Upper lobe of left lung (tissue), 6 donors: ENCODE measurements at places on chromosomes 3 and 15.

- DNase-seq = no peak
Measured at GRCh38 chr3:177905173-177906125, 630.8 kb upstream of the KCNMB2 start.

DNA sequence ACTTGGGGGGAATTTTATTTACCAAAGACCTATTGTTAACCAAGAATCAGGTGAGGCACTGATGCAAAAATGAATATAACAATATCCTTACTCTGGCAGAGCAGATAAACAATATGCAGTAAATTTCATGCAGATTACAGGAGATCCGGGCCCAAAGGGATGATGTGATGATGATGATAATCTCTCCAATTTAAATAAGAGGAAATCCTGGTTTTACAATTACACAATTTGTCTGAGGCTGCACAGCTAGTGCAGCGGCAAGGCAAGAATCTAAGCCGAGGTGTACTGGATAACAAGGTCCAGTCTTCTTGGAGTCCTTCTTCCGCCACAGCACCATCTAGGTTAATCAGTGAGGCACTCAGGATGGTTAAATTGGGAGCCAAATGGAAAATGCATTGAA is 2.4 kb upstream of the MESD start:
- DNase-seq = no peak

- no peak for DNase-seq
Measured at GRCh38 chr15:24761704-24762302, 86.2 kb downstream of the NPAP1 start.

DNA sequence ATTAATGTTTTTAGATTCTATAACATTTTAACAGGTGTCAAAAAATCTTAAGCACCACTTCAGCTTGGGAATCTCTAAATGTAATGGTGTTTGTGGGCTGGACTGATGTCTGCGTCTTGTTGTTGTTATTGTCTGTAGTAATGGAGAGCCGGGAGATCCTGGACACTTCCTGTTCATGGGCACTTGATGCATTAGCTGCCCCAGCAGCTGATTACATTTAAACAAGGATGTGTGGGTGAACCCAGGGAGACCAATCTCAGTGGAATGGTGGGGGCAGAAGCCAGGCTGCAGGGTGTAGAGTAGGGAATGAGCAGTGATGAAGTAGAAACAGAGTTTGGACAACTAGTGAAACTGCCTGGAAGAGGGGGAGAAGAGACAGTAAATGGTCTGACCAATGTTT is 7.8 kb downstream of the CCR5AS start:
- no peak for DNase-seq

- DNase-seq = peak; percentile 89
Measured at GRCh38 chr3:53493963-53494791, at the start of gene CACNA1D. Gene CACNA1D, plus strand, starts transcription at chr3:53494611. Its CDS starts 556 bp downstream, at chr3:53495167.

DNA sequence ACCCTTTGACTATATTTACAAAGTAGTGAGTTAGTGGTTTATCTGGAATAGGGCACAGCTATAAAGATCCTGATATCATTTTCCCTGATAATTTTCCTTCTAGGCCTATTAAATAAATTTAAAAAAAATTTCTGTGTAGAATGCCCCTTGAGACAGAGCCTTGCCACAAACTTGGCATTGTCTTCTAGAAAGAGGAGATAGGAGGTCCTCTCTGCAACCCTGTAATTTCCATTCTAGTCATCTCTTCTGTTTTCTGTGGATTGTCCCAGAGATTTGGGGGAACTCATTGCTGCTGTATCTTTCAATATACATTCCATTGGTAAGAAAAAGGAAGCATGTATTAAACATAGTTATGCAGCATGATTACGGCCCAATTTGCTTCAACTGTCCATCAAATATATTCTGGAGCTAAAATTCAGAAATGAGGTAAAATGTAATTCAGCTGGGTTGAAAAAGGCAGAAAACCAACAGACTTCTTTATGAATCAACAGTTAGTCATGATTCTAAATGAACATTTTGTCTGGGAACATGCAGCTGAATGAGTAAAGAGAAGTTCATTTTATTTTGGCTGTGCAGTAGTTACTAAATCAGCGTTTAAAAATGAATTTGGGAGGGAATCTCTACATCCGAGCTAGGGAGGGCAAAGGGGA is 401.1 kb downstream of the NAALADL2 start:
- no peak for DNase-seq

- DNase-seq = no peak
Measured at GRCh38 chr3:4198491-4198890, 104.7 kb upstream of the SETMAR start.

DNA sequence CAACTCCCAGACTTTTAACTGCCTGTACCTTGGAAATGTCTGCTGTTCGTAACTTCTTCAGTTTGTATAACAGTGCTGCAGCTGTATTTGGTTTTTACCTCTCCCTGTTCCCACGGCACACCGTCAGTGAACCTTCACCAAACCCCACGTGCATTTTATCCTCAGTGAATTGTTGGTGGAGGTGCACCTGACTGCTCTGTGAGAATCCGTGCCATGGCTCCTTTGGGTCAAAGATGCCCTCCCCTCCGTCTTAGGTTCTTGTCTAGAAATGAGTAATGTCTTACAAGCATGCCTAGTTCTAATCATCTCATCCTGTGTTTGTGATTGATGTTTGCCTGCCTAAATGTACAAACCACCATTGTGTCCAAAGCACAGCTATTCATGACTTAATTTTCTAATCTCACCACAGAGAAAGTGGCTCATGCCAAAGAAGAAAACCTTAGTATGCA is 28.2 kb downstream of the TPM1 start:
- no peak for DNase-seq

GRCh38 chr3:14889205-14889604 is 58.2 kb upstream of the NR2C2 start:
- DNase-seq = no peak

DNA sequence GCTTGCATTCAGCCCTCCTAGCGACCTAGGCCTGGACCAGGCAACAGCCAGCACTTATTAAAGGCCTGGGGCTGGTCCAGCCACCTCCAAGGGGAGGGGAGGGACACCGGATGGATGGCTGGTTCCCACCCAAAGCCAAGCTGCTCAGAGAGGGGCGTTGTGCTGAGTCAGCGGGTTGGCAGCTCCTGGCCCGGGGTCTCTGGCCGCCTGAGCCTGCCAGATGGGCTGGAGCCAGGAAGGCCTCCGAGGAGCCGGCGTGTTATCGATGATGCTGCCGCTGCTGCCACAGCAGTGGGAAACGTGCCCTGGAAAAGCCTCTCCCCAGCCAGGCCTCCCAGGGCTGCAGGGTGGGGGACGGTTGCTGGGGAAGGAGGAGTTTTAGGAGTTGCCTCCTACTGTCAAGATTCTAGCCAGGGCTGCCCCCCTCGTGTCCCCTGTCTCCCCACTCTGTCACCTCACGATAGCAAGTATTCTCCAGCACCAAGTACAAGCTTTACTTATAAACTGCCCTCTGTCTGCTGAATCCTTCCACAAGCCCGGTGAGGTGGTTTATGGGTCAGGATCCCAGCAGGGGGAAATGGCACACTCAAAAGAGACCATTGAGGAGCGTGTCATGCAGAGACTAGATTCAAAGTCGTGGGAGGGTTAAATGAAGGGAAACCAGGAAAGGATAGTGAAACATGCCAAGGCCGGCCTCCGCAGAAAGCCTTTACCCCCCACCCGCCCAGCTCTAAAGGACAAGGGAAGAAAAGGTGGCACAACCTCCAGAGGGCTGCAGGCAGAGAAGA is 43.2 kb upstream of the TSEN2 start:
- DNase-seq = no peak

DNA sequence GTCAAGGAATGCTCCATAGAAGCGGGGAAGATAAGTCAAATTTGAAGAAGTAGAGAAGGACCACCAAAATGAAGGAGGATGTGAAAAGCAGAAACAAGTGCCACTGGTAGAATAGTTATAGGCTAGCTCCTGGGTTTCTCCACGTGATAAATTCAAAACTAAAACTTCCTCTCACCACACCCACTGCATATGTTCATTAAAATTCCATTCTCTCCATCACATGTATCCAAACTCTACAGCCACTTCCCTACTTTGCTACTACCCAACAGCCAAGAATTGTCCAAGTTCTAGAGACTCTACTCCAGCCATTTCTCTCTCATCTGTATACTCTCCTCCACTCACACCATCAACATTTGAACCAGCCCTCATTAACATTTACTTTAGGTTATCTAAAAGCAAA is 60.5 kb downstream of the COL8A1 start:
- no peak for DNase-seq

- no peak for DNase-seq
Measured at GRCh38 chr15:95822961-95823360, 507.5 kb upstream of the NR2F2 start.

DNA sequence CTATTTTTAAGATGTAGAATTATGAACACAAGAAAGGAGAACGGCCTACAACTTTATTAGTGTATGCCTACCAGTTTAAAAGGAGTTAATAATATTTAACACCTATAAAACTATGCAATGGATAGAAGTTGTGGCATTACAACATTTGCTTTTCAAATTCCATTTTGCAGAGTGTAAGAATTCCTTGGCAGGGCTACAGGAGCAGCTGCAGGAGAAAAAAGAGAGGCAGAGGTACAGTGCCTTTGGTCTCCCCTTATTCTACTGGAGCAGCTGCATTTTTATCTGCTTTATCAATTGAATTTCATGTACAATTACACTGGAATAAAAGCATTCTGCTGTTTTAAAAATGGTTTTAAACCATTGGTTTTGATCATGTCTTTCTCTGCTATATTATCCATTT is 145.7 kb upstream of the KCNH8 start:
- no peak for DNase-seq

GRCh38 chr3:189721873-189722665 is 90.9 kb downstream of the TP63 start:
- DNase-seq = no peak

- DNase-seq = no peak
Measured at GRCh38 chr3:193865339-193865738, 270.6 kb upstream of the HES1 start.

DNA sequence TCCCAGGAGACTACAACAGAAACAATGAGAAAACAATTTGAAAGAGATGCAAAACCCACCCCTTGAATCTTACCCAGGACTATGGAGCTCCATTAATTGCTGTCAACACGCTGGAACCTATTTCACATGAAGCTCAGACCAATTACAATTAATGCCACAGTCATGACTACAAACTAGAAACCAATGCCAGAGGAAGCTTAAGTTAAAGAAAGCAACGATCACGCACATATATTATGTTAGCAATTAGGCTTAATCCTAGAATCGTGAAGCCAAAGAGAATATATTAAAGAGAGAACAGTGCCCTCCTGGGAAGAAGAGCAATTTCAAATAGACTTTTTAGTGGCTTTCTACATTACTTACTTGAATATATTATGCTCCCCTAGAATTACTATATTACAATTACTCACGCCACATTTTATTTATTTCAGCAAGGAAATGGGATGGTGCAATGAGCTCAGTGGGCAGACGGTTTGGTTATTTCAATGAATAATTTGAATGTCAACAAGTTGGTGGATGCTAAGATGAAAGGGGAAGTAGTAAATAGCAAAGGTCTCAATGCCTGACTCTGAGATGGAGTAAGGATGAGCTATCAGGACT is 125.5 kb downstream of the GREM1 start:
- no peak for DNase-seq

GRCh38 chr3:73781541-73781940 is 156.8 kb upstream of the PDZRN3 start:
- no peak for DNase-seq

DNA sequence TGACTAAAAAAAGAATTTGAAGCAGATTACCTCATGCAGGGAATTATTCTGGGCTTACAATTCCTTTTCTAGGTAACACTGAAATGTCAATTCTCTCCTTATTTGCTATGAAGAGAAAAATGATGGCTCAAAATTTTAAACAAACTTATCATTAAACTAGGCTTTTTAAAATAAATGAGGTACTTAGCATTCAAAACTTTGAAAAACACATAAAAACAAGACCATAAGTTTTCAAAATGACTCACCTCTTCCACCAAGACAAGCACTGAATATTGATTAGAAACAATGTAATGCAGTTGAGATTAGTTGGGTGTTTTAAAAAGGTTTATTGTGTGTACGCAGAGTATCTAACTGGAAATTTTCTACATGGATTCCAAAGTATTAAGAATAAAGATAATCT is 154.6 kb downstream of the ADAM10 start:
- DNase-seq = no peak

DNA sequence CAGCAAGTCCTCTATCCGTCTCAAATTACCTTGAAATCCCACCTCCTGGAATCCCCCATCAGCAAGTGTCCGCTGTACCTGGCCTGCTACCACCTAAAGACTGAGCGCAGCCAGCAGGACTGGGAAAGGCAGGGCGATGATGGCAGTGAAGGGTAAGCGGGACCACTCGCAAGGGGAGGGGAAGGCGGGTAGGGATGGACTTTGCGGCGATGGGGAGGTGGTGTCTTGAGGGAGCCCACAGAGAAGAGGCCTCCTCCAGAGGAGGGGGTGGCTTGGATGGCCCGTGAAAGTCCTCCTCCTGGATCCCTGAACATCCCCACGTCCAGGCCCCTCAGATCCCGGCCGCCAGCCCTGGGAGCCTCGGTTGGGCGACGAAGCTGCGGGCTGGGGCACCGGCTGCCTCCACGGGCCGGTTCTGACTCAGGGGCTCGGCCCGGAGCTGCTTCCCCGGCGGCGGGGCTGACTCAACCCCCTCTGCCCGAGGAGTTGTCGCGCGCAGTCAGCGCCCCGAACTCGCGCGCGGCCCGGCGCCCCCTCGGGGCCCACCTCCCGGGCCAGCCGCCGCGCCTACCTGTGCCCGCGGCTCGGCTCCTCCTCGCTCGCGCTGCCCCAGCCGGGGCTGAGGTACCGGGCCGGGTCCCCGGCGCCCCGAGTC is 512 bp downstream of the LARP6 start:
- DNase-seq = no peak

- no peak for DNase-seq
Measured at GRCh38 chr15:92619145-92620101, 36.2 kb downstream of the FAM174B start.

DNA sequence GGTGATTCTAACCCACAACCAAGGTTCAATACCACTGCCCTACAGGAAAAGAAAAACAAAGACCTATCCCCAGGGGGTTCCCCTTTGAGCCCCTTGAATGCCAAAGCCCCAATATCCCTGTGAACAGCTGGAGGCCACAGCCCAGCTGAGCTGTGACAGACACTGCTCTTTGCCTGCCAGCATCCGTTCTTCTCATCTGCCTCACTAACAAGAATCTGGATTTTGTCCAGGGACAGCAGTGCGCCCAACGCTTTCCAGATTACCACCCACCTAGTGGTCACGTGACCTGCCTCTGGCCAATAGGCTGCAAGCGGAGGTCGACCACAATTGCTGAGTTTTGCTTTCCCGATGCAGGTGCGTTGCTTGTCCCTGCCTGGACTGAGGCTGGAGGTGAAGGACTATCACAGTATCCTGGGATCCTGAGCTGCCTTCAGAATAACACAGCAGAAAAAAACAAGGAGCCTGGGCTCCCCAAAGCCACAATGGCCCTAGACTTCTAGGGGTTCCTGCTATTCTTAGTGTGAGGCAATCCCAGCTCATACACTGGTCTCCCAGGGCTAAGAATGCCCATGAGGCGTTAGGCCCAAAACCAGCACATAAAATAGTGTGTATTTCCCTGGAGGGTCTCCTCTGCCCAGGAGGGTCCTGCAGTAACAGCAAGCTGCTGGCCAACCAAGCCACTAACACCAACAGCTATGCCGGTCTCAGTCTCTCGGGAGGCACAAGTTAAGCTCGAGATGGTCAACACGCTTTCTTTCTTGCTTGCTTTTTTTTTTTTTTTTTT is 13.8 kb downstream of the BDH1 start:
- no peak for DNase-seq
